ENCODE measurements at places on chromosomes 16 and 17.

DNA sequence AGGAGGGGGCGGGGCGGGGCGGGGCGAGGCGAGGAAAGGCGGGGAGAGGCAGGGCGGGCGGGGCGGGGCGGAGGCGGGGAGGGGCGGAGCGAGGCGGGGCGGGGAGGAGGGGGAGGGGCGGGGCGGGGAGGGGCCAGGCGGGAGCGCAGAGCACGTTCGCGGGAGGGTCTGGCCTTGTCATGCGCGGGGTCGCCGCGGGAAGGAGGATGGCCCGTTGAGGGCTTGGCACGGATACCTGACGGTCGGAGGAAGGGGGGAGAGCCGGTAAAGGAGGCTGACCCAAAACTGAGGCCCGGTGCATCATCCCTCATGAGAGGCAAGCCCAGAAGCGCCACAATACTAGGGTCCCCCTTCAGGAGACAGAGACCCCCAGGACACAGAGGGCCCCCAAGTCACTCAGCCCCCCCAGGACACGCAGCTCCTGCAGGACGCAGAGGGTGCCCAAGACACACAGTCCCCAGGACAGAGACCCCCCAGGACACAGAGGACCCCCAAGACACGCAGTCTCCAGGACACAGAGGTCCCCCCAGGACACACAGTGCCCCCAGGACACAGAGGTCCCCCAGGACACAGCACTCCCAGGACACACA lies 593 bp upstream of the WDR45B start:
- DNase-seq, result no peak

DNA sequence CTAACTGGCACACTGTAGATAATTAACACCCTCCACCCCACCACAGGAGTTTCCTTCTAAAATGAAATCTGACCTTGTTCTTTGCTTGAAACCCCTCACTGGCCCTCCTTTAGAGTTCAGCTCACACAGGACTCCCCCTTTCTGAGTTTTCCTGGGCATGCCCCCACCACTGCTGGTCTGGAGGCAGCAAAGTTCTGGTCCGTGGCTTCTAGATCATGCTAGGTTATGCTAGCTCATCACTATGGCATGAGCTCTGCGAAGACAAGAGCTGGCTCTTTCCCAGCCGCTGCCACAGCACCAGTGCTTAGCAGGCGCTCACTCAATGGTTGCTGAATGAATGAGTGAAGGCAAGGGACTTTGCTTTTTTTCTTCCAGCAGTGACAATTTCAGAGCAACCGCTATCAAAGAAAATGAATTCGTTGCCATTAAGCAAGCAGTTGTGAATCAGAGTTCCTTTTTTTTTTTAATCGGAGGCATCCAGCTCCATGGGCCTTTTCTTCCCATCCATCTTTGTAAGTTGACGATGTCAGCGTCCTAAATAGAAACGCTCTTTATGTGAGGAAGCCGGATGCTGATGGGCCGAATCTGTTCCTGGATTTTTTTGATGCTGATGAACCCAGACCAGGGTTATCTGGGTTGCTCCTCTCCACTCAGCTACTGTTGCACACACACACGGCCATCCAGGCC lies 80.8 kb upstream of the NOL11 start:
- DNase-seq, result no peak

GRCh38 chr17:21058098-21058893 lies 15.5 kb upstream of the USP22 start:
- no peak for DNase-seq

- DNase-seq, result no peak
Measured at GRCh38 chr17:28572259-28573039, 1.1 kb upstream of the PIGS start.

GRCh38 chr17:20281860-20282259 lies 185.5 kb downstream of the LGALS9B start:
- no peak for DNase-seq

- DNase-seq, result no peak
Measured at GRCh38 chr17:80794281-80795089, 197.2 kb upstream of the CHMP6 start.

DNA sequence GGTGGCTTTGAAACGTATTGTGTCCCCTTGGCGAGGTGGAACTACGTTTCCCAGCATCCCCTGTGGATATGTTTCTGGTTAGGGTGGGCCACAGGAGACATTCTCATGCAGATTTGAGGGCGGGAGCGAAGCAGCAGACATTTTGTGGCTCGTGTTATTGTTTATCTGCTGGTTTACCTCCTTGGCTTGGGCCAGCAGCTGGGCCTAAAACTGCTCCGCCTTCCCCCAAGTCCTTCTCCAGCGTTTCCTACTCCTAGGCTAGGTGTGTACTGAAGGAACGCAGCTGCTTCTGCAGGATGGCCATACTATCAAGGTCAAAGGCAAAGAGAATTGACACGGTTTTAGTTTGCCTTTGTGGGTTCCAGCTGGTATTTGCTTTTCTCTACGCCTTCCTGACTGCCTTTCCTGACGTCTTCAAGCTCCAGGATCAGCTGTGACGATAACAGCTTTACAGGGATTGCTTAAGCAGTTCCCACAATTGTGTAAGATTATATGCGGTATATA lies 17.2 kb upstream of the WSB1 start:
- DNase-seq, result no peak

DNA sequence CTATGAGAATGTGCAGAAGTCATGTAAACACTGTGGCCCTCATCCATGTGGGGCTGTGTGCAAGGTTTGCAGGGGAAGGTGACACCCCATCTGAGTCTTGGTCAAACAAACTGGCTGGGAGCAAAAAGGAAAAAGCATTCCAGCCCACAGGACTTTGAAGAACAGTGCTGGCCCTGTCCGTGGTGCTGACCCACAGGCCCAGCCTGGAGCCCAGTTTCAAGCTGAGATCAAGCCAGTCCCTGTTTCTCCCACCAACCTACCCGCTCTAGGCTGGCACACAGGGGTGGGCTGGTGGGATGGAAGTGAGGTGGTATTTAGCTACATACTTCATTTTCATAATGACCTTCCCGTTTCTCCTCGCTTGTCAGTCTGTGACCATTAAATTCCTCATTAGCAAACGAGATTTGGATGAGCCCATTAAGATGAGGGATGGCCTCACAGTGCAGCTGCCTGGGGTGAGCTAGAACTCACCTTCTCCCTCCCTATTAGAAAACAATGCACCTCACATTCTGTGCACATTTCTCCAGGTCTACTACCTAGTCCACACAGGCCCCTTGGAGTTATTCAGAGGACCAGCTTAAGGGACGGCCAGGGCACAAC lies 12.6 kb upstream of the RPL38 start:
- no peak for DNase-seq

DNA sequence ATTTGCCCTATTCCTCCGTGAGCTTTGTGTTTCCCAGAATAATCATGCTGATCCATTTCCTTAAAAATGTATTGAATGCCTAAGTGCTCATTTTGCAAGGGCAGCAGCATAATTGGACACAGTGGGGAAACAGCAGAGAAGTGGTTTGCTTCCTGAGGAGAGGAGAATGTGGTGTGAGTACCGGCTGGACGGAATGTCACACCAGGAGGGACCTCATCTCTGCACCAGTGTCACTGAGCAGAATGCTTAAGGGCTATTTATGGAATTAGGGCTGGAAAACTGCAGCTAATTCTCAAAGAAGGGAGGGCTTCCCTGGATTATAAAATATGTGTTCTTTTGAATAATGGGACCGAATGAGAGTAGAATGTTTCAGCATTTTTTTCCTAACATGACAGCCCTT lies 1100.6 kb upstream of the RBFOX1 start:
- no peak for DNase-seq
